Stimulated activated CD8-positive, alpha-beta memory T cell treated with anti-CD3 and anti-CD28 coated beads, Interleukin-4, amount 100 ng/mL, for 4 hours (primary cell): ENCODE measurements at places on chromosomes 7 and 10.

DNA sequence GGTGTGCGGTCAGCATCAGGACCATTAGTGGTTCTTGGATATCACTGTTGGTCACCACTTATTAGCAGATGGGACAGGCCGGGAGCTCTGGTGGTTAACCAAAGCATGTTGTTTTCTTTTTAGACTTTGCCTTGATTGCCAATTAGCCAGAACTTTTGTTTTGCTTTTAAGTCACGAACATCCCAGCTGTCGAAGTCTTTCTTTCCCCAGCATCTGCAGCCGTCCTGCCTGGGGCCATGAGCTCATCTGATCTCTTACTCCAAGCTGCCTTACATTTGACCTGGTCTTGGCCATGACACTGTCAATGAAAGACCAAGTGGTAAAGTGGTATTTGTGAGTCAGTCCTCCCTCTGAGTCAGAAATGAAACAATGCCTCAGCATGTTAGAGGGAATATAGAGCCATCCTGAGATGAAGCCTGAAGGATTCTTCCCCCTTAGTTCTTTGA lies 53.9 kb upstream of the CREB5 start:
- no peak for DNase-seq

- DNase-seq = no peak
Observed at GRCh38 chr10:33835556-33835955, 501.1 kb upstream of the NRP1 start.

- no peak for DNase-seq
Observed at GRCh38 chr10:29435809-29436501, 147.1 kb downstream of the LYZL1 start.

- DNase-seq = no peak
Observed at GRCh38 chr10:11759347-11759746, 17.2 kb downstream of the ECHDC3 start.

GRCh38 chr7:85222522-85222921 lies 35.7 kb upstream of the SEMA3D start:
- DNase-seq = no peak

GRCh38 chr7:731440-732085 lies 4.5 kb upstream of the PRKAR1B start:
- DNase-seq = no peak

DNA sequence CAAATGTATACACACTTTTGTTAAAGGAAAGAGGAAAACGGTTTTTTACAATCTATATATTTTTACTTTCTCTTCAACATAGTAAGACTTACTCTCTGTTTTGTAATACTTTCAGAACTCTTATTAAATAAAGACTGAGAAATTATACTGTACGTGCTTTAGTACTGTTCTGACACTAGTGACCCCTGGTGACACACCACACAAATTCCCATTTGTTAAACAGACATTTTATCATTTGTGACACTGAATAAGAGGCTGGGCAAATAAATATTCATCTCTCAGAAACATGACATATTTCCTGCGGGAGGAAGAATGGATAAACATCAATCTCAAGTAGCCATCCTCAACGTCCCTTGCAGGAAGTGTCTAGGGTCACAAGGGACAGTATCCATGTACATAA lies 68.9 kb upstream of the ZNF33B start:
- no peak for DNase-seq

GRCh38 chr10:119306986-119307392 lies 99.6 kb downstream of the GRK5 start:
- no peak for DNase-seq
